ENCODE measurements at places on chromosomes 1 and 21.

GRCh38 chr1:119933397-119933796 lies 37.1 kb upstream of the ADAM30 start:
- no peak for DNase-seq

GRCh38 chr1:181135437-181135731 lies 46.9 kb downstream of the IER5 start:
- no peak for DNase-seq

GRCh38 chr1:19643121-19643520 lies 990 bp upstream of the NBL1 start:
- DNase-seq = no peak

- no peak for DNase-seq
These were observed 18.6 kb upstream of the FMN2 start for GRCh38 chr1:240073097-240073496.

DNA sequence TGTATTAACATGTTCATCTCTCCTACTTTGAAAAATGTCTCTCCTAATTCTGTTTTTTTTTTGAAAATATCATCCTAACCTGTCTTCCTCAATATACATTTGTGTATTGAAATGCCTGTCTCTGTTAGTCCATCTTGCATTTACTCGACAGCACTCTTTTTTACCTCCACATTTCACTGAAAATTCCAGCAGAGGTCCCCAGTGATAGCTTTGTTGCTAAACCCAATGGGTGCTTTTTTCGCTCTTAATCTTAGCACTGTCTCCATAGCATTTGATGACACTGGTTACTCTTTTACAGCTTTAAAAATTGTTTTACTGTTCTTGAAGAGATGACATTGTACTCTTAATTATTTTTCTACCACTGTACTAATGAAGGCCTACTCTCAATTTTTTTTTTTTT lies 10.8 kb downstream of the OSBPL9 start:
- no peak for DNase-seq

GRCh38 chr1:33738536-33738935 lies 125.3 kb upstream of the HMGB4 start:
- no peak for DNase-seq

DNA sequence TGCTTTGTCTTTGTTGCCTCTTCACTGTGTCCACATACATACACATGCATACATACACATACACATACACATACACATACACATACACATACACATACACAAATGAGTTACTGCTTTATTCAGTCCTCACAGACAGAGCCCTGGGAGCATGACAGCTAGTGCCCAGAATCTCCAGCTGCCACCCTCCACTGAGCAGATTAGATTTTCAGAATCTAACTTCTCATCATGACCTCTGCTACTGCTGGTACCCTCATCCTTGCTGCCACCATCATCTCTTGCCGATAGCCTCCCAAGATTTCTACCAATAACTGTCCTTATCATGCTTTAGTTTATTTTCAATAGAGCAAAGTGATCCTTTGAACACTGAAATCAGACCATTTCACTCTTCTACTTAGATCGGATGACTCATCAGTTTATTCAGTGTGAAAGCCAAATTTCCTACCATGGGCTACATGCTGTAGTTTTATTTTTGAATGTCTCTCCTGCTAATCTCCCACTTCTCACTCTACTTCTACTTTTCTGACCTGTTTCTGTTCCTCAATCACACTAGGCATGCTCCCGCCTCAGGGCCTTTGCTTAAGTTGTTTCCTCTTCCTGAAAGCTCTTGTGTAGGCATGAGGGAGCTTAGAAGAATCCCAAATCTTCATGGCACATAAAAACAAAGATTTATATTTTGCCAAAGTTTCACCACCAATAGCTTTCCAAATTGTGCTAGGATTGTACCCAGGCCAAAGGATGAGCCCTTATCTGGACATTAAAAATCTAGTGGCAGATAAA lies 43.0 kb downstream of the ATP6V1G3 start:
- no peak for DNase-seq

GRCh38 chr1:168714012-168714411 lies 15.0 kb downstream of the DPT start:
- no peak for DNase-seq

- DNase-seq = no peak
These were observed 95.0 kb downstream of the CDC42BPA start for GRCh38 chr1:227223171-227223806.

DNA sequence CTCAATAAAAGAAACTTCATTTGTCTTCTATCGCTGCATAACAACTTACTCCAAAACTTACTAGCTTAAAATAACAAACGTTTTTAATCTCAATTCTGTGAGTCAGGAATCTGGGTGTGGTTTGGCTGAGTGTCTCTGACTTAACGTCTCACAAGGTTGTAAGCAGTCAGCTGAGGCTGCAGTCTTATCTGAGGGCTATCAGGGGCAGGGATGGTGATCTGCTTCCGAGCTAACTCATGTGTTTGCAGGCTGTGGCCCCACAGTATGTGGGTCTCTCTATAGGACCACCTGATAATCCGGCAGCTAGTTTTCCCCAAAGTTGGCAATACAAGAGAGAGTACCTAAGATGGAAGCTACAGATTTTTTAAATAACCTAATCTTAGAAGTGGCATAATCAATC lies 234.2 kb upstream of the FGGY start:
- DNase-seq = no peak

DNA sequence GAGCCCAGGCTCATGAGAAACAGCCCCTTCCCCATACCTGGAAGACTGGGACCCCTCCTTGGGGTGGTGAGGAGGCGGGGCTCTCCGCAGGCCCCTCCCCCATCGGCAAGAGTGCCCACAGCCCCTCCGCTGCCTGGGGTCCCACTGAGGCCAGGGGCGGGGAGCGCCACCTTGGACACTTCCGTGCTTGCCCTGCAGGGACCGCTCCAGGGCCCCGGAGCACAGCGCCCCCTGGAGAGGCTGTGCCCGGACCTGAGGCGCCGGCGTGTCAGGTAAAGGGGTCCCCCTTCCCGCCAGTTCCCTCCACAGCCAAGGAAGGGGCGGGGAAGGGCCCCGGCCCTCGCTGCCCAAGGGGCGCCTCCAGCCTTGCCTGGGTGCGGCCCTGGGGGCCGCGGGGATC lies 21.5 kb downstream of the INAVA start:
- DNase-seq = no peak

DNA sequence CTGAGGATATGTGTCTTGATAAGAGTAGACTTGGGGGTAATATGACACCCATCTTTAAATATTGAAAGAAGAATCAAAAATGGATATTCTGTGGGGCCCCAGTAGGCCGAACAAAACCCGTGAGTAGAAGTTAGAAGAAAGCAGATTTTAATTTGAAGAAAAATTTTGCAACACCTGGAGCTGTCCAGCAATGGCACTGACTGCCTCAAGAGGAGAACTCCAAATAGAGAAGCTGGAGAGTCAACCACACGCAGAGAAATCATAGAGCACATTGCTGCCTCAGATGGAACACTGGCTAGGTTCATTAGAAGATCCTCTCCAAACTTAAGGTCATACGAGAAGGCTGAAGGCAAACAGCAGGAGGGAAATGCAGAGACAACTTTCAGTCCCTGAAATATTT lies 6.8 kb downstream of the NHLH1 start:
- DNase-seq = no peak

- no peak for DNase-seq
These were observed 38.3 kb downstream of the GJA5 start for GRCh38 chr1:147722124-147722523.
